ENCODE measurements at places on chromosomes 16 and 17. TPM values are rescaled to one million over a fixed set of nuclear protein-coding genes. Genes with fewer than 3 reads are reported as not detected.

C1QL1 gene
- total RNA-seq = not detected

CD7 gene
- 39.4 TPM for total RNA-seq

TMEM186 gene
- 6.9 TPM for total RNA-seq

CSHL1 gene
- total RNA-seq = not detected

ZNF830 gene
- total RNA-seq = 20.0 TPM

CIITA gene
- 176 TPM for total RNA-seq

ERBB2 gene
- total RNA-seq = 8.5 TPM

SKAP1 gene
- total RNA-seq = 21.6 TPM

PLA2G10 gene
- not detected for total RNA-seq

CCL17 gene
- 0.75 TPM for total RNA-seq

KRTAP1-5 gene
- not detected for total RNA-seq

Data from spleen (tissue), 13 donors.